ENCODE measurements at places on chromosomes 7 and 10.
A peak's percentile ranks its signal among the peaks of the same experiment; 100 is the strongest.

DNA sequence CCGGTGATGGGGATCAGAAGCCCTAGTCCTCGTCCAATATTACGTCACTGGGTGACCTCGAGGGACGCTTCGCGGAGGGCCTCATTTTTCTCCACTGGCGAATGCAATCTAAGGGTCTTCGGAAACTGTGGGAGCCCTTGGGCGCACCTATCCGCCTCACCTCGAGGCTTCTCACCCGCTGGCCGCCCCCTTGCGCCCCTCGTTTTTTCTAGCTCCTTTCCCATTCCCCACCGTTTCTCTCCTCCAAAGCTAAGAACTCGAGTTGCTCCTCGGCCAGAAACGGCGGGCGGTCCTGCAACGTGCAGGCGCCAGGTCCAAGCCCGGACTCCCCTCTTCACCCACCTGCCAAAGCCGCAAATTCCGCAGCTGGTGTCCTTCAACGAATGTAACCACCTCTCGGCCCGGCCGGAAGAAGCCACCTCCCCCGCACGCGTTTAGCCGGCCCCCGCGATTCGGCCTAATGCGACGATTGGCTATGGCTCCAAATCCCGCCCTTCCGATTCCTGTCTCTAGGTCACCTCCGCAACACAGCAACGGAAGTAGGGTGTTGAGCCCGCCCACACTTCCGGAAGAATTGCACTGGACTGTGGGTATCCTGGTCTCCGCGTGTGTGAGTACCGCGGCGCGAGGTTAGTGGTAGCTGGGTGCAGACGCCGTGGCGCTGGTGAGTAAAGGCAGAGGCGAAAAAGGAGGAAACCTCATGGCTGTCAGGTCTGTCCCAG lies at the start of the genes ATP5MK and PDCD11:
TSS of gene ATP5MK (minus strand) at position 409 of the 722 bp plus-strand sequence. CDS start 4,018 bp downstream, outside the sequence.
TSS of gene PDCD11 (plus strand) at position 560 of the 722 bp plus-strand sequence. CDS start 1,801 bp downstream, outside the sequence.
- peak; percentile 96 for DNase-seq

DNA sequence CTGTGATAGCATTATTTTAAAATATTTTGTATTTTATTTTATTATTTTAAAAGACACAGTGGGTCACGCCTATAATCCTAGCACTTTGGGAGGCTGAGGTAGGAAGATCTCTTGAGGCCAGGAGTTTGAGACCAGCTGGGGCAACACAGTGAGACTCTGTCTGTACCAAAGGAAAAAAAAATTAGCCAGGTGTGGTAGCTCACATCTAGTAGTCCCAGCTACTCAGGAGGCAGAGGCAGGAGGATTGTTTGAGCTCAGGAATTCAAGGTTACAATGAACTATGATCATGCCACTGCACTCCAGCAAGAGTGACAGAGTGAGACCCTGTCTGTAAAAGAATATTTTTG lies 37.1 kb downstream of the FBXL13 start:
- no peak for DNase-seq

DNA sequence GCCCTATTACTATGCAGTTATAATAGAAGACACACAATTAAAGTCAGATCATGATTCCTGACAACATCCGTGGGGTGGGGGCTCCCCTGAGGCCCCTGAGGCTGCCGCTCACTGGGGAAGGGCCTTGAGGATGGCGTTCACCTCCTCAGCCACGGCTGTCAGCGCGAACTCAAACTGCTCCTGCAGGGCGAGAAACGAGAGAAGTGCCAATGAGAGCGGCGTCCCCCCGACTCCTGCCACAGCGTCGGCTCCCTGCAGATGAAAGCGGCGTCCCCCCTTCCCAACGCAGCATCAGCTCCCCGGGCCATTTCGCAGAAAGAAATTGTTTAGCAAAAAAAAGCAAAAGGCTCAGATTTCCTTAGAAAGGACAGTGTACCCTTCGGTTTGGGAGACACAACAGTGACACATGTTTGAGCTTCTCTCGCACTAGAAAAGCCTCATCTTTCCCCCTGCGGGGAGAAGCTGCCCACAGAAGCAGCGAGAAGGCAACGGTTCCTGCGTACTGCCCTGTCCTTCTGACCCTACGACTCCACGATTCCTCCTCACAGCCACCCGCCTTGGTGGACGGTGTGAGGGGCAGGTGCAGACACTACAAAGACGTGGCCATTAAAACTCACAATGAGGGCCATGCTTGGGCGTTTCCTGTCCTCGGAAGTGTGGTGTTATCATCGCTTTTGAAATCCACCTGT lies 203.9 kb downstream of the DNAJB6 start:
- no peak for DNase-seq

- no peak for DNase-seq
Measured at GRCh38 chr10:84201682-84202081, 7.3 kb downstream of the CDHR1 start.

DNA sequence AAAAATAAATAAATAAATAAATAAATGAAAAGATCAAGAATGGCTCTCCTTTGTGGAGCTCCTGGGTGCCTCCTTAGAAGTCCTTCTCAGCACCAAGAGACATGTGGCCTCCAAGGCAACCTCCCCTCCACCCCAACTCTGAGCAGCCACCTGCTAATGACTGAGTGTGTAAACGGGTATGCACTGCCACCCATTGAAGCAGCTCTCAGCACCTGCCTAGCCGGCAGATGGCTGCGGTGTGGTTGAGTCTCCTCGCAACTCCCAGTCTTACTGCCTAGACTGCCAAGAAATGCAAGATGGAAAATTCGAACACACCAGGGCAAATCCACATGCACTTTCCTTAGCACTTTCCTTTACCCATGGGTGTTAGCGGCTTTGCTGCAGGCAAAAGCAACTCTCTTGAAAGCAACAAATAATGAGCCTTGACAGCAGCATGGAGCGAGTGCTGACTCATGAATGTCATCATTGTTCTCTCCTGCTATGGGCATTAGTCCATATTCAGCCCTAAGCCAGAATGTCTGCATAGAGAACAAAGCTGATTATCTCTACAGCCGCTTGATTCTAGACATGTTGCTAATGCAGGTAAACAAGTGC lies 913.9 kb upstream of the AUTS2 start:
- DNase-seq = no peak

DNA sequence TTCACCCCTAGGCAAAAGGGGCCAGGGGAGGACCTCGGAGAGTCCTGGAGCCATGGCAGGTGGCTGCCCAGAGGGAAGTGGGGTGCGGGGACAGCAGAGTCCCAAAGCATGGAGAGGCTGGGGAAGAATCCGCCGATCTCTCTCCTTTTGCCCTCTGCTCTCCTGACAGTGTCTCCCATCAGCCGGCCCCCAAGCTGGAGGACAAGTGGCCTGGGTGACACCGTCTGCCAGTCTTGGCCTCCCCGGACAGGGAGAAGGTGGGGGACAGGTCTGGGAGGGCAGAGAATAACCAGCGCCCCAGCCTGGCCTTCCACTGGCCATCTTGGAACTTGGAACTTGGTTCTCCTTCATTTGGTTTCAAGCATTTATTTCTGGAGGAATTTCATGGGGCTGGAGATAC lies 77.9 kb downstream of the CAMK1D start:
- no peak for DNase-seq

DNA sequence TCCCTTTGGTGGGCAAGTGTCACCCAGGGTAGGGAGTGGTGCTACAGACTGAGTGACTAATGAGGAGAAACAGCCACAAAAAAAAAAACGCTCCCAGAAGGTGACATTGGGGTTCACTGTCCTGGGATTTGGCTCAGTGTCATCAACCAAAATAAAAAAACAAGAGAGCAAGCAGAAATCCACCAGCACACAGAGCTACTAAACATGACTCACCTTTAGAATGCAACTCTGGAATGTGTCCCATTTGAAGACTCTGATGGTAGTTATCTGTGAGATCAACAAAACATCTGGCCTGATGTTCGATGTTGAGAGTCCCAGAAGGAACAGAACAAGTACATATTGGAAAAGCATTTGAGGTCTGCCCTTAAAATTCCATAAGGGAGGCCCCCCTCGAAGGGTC lies 200.3 kb upstream of the LYZL2 start:
- no peak for DNase-seq

DNA sequence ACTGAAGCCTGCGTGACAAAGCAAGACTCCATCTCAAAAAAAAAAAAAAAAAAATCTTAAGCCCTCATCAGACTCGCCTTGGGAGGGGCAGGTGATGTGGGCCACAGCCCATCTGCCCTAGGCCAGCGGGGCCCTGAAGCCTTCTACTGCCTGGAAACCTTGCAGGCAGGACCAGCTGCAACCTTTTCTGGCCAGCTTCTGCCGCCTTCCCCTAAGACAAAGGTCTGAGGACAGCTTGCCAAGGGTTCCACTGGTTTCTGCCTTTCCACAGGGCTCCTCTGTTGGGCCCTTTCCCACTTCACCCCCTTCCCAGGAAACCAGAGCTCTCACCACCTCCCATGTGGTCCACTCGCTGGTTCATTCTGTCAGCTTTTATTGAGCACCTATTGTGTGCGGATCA lies 35.2 kb downstream of the UBTD1 start:
- DNase-seq = no peak

- no peak for DNase-seq
Measured at GRCh38 chr10:101140950-101141615, 10.0 kb downstream of the TLX1 start.

DNA sequence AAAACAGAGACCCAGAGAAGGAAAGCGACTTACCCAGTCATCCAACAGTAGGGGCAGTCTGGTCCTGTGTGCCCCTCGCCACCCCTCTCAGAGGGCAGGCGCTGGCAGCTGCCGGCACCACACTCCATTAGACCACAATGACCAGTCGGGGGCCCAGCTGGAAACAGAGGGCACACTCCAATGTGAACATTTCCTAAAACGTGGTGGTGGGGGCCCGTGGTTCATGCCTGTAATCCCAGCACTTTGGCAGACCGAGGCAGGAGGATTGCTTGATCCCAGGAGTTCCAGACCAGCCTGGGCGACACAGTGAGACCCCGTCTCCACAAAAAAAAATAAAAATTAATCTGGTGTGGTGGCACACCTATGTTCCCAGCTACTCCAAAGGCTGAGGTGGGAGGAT lies 912 bp upstream of the OAT start:
- no peak for DNase-seq

DNA sequence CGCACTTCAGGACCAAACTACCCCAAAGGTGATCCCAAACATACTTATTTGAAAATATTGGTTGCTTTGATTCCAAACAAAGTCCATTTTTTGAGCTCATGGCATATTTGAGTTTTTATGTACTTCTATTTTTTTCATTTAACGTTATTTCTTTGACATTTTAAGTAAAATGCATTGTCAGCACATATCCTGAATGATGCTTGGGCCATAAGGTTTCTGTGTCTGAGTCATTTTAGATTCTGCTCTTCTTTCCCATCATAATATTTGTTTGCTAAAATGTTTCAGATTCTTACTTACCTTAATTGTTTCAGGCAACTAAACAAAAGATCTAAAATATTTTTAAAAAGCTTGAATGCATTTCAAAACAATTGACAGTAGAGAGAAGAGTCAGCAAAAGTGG lies 998.2 kb downstream of the REEP3 start:
- no peak for DNase-seq

DNA sequence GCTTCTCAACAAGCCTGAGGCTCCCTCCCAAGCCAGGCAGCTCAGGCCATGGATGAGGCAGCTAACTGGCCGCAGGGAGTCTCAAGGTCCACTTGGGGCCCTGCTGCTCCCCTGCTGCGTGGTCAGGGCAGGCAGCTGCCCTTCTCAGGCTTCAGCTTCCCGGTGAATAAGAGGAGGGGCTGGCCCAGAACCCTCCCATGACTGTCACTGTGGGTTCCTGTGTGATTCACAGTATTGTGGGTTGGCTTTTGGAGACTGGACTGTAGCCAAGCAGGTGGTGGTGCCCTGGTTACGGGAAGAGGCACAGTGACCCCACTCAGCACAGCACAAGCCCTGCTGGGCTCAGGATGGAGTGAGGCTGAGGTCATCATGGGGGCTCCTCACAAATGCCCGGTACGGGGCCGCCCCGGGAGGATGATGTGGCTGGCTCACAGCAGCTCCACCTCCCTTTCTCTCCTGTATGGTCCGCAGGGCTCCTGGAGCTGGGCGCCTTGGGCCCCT lies 189.8 kb downstream of the HECW1 start:
- no peak for DNase-seq

DNA sequence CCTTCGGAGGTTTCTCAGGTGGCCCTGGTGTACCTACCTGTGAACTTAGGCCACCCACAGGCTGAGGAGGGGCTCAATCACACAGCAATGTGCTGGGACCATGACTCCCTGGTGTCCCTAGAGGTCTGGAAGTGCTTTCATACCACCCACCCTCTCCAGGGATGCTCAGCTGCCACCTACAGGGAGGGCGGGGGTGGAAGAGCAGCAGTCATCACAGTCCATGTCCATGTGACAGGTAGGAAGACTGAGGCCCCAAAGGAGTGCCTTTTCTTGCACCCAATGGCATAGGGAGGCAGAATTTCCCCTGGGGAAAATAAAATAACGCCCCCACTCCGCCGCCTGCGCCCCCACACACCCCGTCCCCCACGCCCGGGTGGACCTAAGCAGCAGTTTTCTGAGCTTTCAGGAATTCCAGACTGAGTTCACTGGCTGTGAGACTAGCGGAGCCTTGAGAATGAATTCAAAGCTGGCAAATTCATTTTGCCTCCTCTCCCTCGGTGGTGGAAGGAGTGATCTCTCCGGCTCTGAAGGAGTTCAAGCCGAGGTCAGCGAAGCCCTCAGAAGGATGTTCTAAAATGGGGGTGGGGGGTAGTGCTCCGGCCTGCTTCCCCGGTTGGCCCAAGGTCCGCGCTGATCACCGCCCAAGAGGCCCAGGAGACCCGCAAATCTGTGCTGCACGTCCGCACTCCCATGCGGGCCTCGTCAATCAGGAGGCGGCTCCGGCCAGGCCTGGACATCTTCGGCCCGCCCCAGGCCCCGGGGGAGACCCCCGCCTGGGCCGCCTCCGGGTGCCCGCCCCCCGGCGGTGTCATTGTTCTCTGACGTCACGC lies 2.1 kb upstream of the ZMIZ1 start:
- DNase-seq = peak; percentile 73

DNA sequence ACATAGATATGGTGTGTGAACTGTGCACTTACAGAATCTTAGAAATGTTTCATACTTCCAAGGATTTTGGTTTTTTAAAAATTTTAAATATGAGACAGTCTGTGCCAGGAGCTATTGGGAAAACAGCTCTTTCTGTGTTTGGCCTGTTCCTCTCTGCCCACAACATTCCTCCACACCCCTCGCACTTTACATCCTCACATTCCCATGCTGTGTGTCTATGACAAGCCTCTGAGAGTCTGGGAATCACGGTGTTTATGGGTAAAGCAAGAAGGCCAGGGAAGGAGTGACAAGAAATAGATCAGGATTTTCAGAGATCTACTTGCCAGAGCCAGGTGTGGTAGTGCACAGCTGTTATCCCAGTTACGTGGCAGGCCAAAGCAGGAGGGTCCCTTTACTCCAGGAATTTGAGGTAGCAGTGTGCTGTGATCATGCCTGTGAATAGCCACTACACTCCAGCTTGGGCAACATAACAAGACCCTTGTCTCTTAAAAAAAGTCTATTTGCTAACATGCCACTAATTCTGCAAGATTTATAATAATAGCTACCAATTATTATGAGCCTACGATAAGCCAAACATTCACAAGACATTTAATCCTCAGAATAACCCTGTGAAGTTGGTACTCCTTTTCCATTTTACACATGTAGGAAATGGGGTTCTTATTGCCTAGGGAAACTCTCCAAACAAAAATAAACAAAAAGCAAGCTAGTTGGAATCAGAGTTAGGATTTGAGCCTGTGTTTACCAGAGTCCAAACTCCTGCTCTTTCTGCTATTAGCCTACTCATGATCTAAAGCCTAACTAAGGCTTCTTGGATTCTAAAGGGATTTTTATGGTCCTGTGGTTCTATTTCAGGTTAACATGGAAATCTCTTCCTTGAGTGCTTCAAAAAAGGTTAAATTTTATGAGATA lies 168.3 kb upstream of the SP8 start:
- DNase-seq = no peak
